Left lung (tissue), 14 donors: ENCODE measurements at places on chromosomes 2 and 18. TPM values are rescaled to one million over a fixed set of nuclear protein-coding genes. Genes with fewer than 3 reads are reported as not detected.

The ANKRD29 gene
- 23.1 TPM for total RNA-seq

The PRKAG3 gene
- not detected for total RNA-seq

The KLHL41 gene
- total RNA-seq: 1.5 TPM

The GAREM1 gene
- total RNA-seq: 10.9 TPM

The CD28 gene
- total RNA-seq: 1.3 TPM

The PDCD1 gene
- 1.1 TPM for total RNA-seq

The CCDC93 gene
- 49.0 TPM for total RNA-seq

The ABCG5 gene
- total RNA-seq: not detected

The KIAA2012 gene
- total RNA-seq: 1.7 TPM

The REG1B gene
- not detected for total RNA-seq

The TWIST2 gene
- total RNA-seq: 12.8 TPM

The EHBP1 gene
- 37.4 TPM for total RNA-seq

The CDH7 gene
- total RNA-seq: not detected

The TTC39C gene
- 12.2 TPM for total RNA-seq

The STRADB gene
- total RNA-seq: 16.0 TPM

The TLX2 gene
- total RNA-seq: not detected

The RTKN gene
- total RNA-seq: 37.0 TPM

The HMSD gene
- total RNA-seq: 4.7 TPM

The BOLL gene
- not detected for total RNA-seq

The RAB17 gene
- total RNA-seq: 37.9 TPM

The CEP76 gene
- 5.2 TPM for total RNA-seq

The PSTPIP2 gene
- 14.2 TPM for total RNA-seq

The NBAS gene
- total RNA-seq: 45.7 TPM

The CD8A gene
- total RNA-seq: 1.5 TPM

The GNAL gene
- total RNA-seq: 5.7 TPM

The KIF5C gene
- total RNA-seq: 0.96 TPM

The CDH19 gene
- 0.79 TPM for total RNA-seq

The ADI1 gene
- total RNA-seq: 72.0 TPM

The CHRND gene
- not detected for total RNA-seq

The UGT1A5 gene
- total RNA-seq: 0.10 TPM

The STARD6 gene
- total RNA-seq: not detected

The EFR3B gene
- total RNA-seq: 9.2 TPM

The OSBPL6 gene
- total RNA-seq: 5.9 TPM

The COBLL1 gene
- 74.8 TPM for total RNA-seq

The FZD7 gene
- 17.6 TPM for total RNA-seq

The NXPH2 gene
- total RNA-seq: not detected

The SPATA3 gene
- total RNA-seq: not detected

The PSD4 gene
- total RNA-seq: 50.2 TPM

The CD302 gene
- 55.8 TPM for total RNA-seq

The CNTNAP5 gene
- total RNA-seq: not detected

The GALNT1 gene
- total RNA-seq: 82.5 TPM

The POTEJ gene
- total RNA-seq: not detected

The PRSS56 gene
- total RNA-seq: not detected

The CXXC1 gene
- 73.6 TPM for total RNA-seq

The TEKT4 gene
- total RNA-seq: 1.8 TPM

The KLHL14 gene
- 0.45 TPM for total RNA-seq

The LAMA1 gene
- total RNA-seq: 2.4 TPM

The STAT4 gene
- 4.4 TPM for total RNA-seq

The MYOM1 gene
- 1.5 TPM for total RNA-seq

The POTEI gene
- not detected for total RNA-seq

The TDRD15 gene
- total RNA-seq: not detected

The ASXL3 gene
- total RNA-seq: 1.5 TPM

The IL1R1 gene
- 224 TPM for total RNA-seq

The CABYR gene
- 1.1 TPM for total RNA-seq

The INHA gene
- 0.37 TPM for total RNA-seq

The MAP2 gene
- total RNA-seq: 67.1 TPM

The SPR gene
- total RNA-seq: 41.9 TPM

The SMYD1 gene
- 0.06 TPM for total RNA-seq
